ENCODE measurements at places on chromosomes 7 and 10.

DNA sequence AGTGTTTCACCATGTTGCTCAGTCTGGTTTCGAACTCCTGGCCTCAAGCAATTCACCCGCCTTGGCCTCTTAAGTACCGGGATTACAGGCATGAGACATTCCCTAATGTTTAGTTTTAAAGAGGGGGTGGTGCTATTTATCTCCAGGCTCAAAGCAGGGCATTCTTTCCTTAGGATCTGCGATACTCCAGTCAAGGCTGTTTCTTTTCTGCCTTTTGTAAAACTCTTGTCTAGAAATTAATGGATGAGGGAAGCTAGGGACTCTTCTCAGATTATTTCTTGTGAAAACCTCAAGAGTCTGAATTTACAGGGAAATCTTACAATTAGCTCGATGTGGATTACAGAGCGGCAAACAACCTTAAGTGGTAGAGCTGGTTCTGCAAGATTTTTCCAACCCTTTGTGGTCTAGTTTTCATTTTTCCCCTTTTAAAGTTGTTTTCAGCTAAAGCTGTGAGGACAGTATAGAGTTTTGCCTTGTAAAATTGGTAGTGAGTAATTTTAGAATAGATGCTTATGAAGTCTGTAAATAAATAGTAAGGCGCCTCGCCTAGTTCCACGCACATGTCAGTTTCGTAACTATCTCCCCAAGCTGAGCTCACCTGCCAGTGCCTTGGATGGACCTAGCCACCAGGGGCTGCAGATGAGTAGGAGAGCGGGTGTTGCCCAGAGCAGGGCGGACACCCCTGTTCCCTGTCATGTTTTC, 53.1 kb downstream of the CUX1 start:
- DNase-seq = no peak

DNA sequence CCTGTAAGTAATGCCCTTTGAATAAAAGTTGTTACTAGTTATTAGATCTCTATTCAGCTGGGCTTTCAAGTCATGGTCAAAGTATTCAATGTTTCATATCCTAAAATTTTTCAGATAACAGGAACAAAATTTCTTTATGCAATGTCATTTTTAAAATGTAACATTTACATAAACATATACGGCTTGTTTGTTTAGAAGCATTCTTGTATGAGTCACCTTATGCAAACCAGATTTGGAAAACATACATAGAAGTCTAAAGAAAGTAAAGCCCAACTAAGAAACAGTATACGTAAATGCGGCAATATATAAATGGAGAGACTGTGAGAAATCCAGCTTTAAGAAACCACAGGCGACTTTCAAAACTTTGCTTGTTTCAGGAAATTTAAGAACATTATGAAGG, 10.5 kb downstream of the TMEM168 start:
- no peak for DNase-seq

DNA sequence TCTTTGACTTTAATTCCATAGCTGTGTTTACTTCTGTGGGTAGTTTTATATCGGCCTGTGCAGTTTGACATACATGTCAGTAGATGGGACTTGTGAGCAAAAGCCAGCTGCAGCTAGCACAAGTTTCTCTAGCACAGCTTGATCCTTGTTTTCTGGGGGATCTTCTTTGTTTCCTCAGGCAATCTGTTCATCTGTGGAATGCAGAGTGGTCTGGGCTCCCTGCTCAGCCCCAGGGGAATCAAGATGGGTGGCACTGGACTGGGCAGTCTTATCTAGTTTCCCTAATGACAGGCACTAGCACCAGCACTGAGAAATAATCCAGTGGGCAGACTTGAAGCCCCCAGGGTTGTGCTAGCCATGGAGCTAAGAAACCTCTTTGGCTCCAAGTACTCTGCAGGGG, 40.8 kb downstream of the CYP2C19 start:
- no peak for DNase-seq

GRCh38 chr10:77960829-77961329, 34.3 kb upstream of the DLG5 start:
- DNase-seq = no peak

- DNase-seq = no peak
These were observed 164.3 kb upstream of the PHYHIPL start for GRCh38 chr10:59011972-59012632.

DNA sequence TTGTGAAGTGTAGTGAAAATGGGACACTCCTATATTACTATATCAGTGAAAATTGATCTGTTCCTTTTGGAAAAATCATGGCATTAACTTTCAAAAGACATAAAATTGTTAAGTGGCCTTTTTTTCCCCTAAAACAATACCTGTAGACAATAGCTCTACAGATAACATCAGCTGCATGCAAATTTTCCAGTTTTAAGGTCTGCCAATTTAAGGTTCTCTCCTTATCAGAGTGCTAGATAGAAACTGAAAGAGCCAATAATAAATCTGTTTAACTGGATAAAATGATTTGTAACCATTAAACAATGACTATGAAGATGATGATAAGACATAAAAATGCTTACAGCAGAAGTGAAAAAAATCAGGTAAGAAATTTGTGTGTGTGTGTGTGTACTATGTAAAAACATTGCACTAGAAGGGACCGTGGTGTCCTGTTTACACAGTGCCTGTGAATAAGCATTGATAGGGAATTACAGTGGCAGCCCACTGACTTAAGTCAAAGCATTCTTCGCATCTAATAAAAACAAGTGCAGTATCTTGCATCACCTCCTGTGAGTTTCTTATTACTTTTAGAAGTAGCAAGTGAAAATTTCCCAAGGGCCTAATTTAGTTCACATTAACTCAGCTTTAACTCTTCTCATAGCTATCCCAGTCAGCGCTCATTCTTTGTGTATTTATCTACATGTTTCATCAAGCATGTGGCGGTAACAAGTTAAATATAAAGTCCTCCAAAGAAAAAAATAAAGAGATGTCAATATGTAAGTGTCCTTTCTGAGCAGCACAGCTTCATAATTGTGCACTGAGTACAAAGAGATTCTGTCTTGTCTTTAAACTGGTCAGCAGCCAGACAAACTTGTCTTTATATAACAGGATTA, 261.9 kb downstream of the ARL4A start:
- DNase-seq = no peak

- no peak for DNase-seq
These were observed 126.1 kb upstream of the PRSS58 start for GRCh38 chr7:142383841-142384492.

GRCh38 chr10:81027706-81028105, 490.0 kb downstream of the SH2D4B start:
- DNase-seq = no peak

- no peak for DNase-seq
These were observed 5.6 kb downstream of the CCSER2 start for GRCh38 chr10:84333864-84334451.

DNA sequence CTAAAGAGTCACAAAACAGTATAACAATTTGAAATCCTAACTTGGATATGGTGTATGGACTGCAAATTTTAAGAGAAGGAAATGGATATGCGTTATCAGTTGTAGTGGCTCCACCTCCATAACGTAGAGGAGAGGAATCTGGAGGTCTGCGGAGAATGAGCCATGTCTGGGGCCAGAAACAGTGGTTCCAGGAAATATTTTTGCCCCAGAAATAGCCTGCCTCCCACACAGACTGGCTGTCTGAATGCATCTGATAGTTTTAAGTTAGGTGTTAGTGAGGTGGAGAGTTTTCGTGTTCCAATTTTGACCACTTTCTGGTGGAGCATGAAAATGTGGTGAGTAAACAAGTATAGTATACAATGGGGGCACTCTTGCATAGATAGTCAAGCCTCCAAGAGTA, 1.6 kb downstream of the PHTF2 start:
- DNase-seq = no peak

- no peak for DNase-seq
These were observed 9.0 kb upstream of the CHUK start for GRCh38 chr10:100238429-100238828.

GRCh38 chr7:151869968-151870918, 6.7 kb downstream of the PRKAG2 start:
- DNase-seq = no peak

- no peak for DNase-seq
These were observed 112.3 kb downstream of the ARHGAP12 start for GRCh38 chr10:31816318-31816717.

DNA sequence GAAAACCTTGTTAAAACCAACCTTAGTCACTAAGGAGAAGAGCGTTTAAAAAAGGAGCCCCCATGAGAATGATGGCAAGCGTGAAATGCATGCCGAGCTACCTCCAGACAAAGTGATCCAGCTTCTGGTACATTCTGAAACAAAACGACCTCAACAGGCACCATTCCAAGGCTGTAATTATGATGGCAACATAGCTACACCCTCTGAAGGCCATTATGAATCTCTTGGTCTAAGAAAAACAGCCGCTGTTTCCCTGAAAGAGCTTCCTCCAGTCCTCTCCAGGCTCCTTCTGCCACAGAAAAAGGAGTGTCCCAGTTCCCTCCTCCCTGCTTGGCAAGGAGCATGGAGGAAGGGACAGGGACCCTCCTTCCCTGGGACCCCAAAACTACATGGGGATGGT, 50.0 kb upstream of the ABLIM1 start:
- no peak for DNase-seq

DNA sequence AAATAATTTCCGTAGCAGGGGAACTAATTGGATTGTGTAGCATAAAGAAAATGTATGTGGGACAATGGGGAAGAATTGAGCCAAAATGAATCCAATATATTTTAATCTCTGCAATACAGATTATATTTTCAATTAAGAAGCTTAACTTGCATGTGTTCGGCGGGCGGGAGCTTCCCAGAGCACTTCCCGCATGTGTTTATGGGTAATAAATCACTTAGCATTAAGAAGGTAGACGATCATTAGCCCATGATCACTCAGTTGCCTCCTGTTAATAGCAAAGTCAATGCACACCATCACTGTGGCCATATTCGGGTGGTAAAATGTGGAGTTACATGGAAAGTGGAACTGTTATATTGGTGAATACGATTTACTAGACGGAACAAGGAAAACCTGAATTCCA, 122.9 kb upstream of the INSYN2A start:
- DNase-seq = no peak

DNA sequence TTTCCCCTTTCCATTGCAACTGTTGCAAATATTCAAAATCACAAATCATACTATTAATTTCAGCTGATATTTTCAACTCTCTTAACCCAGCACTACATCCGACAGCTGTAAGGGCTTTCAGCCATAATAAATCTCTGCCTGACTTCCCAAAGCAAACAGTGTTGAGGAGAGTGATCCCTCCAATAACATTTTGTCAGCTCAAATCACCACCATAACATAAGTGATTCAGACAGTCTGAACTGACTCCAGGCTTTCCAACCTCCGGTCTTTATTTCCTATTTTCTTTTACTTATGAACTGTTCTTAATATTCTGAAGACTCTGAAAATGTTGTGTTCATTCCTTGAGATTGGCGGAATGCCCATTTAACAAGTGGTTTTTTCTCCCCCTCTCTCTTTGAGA, 1085.9 kb downstream of the GATA3 start:
- no peak for DNase-seq

GRCh38 chr7:138546064-138546619, 86.1 kb downstream of the TRIM24 start:
- DNase-seq = no peak

GRCh38 chr7:96497567-96497966, 175.7 kb upstream of the SLC25A13 start:
- DNase-seq = no peak

GRCh38 chr10:88082806-88083596, 219.6 kb downstream of the PTEN start:
- no peak for DNase-seq

DNA sequence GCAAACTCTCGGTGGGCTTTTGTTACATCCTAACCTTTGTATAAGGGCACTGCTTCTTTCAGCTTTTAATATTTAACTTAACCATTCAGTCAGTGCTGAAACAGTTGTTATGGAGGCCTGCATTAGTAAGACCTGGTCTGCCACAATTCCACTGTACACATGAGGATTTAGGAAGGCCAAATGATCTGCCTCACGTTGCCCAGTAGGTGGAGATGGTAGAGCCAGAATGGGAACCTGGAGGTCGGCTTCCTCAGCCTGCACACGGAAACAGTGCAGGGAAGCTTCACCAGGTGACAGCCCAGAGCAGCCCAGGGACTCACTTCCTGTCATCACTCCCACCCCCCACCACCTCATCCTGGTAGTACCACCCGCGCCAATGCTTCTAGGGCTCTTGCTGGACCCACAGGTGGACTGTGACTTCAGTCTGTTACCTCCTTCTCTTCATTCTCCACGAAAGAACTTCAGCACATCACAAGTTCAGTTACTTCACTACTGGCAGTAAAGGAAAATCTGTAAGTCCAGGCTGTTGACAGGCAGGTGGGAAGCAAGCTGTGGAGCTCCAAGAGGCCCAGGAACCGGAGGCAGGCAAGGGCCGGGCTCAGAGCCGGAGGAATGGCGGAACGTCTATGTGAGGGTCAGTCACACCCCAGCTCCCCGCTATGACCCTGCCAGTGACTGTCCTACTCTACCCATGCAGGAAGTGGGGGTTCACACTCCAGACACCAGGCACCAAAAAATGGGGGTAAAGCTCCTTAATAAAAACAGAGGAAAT, 480.3 kb upstream of the C7orf33 start:
- DNase-seq = no peak

GRCh38 chr10:80492848-80493521, 38.9 kb downstream of the TSPAN14 start:
- DNase-seq = no peak

- no peak for DNase-seq
These were observed 134.2 kb upstream of the EFCAB10 start for GRCh38 chr7:105715528-105715927.

DNA sequence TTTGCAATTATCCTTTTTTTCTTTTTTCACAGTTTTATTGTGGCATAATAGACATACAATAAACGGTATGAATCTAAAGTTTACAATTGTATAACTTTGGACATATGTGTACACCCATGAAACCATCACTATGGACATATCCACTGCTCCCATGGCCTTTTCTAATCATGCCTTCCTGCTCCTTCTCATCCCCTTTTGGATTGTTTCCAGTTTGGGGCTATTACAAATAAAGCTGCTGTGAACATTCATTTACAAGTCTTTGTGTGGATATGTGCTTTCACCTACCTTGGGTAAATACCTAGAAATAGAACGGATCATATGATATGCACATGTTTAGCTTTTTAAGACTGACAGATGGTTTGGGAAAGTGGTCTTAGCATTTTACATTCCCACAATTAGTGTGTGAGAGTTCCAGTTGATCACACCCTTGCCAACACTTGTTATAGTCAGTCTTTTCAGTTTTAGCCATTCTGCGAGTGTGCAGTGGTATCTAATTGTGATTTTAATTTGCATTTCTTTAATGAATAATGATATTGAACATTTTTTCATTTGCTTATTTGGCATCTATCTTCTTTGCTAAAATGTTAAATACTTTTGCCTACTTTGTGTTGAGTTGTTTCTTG, 120.9 kb upstream of the KAT6B start:
- peak; percentile 62 for DNase-seq

- DNase-seq = no peak
These were observed 1.8 kb downstream of the LFNG start for GRCh38 chr7:2521341-2521745.

- DNase-seq = no peak
These were observed 4.8 kb upstream of the ZNF488 start for GRCh38 chr10:47388879-47389278.

- DNase-seq = peak; percentile 82
These were observed 134.6 kb downstream of the RNF216 start for GRCh38 chr7:5646846-5647245.
